ENCODE measurements at places on chromosomes 5 and 9. TPM values are rescaled to one million over a fixed set of nuclear protein-coding genes. Genes with fewer than 3 reads are reported as not detected.

- no peak for DNase-seq
These were observed 194.2 kb downstream of the TENT4A start for GRCh38 chr5:6907320-6907918.

DNA sequence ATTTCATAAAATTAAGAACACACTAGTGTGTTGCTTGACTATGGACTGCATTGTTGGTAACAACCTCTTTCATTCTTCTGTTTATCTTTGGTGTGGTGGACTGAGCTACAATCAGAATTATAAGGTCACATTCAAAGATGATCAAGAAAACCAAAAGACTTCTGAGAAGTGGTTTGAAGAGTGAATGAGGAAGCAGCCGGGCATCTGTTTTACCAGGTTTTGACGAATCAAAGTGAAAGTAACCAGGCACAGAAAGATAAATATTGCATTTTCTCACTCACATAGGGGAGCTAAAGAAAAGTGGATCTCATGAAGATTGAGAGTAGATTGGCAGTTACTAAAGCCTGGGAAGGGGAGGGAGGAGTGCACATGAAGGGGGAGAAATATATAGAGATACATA lies 589.1 kb downstream of the ZNF608 start:
- no peak for DNase-seq

DNA sequence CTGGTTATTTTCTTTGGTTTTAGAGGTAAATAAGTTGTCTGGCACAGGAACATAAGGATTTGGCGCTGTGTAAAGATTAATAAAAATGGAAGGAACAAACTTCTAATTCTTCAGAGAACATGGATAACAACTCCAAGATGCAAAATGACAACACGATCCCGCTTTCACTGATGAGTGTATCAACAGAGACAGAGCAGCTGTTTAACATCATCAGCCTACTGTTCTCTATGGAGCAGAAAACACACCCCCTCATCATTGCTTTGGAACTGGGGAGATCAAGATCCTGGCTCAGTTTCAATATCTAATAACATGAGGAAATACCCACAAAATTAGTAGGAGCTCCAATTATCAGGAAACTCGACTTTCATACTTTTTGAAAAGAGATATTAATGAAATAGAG lies 8.3 kb upstream of the GAS1 start:
- no peak for DNase-seq

The FAM153A gene
- 0.34 TPM for polyA plus RNA-seq

The SLC36A2 gene
- 6.3 TPM for polyA plus RNA-seq

The C8G gene
- polyA plus RNA-seq = 1.1 TPM

DNA sequence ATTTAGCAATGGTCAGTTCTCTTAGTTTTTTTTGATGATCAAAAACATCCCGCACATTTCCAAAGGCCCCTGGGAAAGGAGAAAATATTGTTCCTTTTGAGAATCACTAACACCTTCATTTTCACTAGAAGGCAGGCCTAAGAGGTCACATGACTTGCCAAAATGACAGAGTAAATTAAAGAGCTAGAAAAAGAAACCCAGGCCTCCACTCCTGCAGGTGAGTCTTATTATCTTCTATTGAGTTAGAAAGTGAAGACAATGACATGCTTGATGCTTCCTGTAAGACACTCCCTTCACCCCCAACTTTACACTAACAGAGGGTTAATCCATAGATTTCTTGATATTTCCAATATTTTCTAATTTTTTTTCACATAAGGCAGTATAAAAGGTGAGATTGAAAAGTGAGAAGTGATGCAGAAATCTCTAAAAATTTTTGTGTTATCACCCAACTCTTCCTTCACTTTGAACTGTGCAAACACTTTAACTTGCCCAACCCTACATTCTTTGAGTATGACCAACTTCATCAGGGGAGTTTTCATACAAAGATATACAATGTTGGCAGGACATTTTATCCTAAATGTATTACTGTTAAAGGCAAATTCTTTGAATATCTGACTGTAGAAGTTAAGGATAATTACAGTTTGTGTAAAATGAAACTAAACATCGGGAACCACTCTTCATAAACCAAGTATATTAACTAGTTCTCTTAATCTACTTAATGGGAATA lies 57.1 kb downstream of the SUB1 start:
- DNase-seq = no peak

Measured in right renal pelvis (tissue), 4 donors.